Right cardiac atrium (tissue), 5 donors: ENCODE measurements at places on chromosomes 7 and 10. TPM values are rescaled to one million over a fixed set of nuclear protein-coding genes. Genes with fewer than 3 reads are reported as not detected.

- no peak for DNase-seq
These were observed 92.4 kb downstream of the CTTNBP2 start for GRCh38 chr7:117780832-117781231.

Gene C10orf53
- not detected for polyA plus RNA-seq

GRCh38 chr10:95267251-95267650 lies 23.6 kb downstream of the PDLIM1 start:
- DNase-seq = no peak

DNA sequence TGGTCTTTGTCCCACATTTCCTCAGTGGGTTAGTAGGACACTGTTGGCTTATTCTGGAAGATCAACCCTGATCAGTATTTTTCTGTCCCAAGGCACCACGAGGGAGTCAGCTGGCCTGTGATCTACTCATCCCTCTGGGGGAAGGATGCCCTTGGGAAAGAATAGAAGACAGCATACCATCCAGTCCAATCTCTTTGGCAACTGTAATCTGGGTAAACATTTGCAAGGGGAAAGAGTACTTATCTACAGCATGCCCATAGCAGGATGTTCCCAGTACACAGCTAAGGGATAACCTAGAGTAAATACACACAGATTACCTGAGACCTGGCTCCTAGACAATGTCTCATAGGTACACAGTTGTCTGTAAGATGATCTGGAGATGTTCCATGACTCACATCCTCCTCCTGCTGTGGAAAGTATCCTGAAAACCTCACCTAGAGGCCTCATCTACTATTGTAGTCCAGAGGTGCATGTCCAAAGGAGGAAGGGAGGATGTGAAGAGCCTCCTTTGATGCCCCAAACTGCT lies 134.3 kb upstream of the VWC2 start:
- no peak for DNase-seq

GRCh38 chr7:117424090-117424829 lies 3.0 kb downstream of the ASZ1 start:
- no peak for DNase-seq

Gene RINT1
- 9.9 TPM for polyA plus RNA-seq
